ENCODE measurements at places on chromosomes 7 and 10.

GRCh38 chr7:148485618-148486017 is 104.9 kb upstream of the C7orf33 start:
- no peak for DNase-seq

- DNase-seq = no peak
Measured at GRCh38 chr10:95457319-95457886, 103.8 kb downstream of the SORBS1 start.

GRCh38 chr10:77566914-77567566 is 70.6 kb downstream of the KCNMA1 start:
- DNase-seq = no peak

- DNase-seq = no peak
Measured at GRCh38 chr10:59654007-59654406, 55.6 kb downstream of the SLC16A9 start.

GRCh38 chr10:129275886-129276285 is 191.2 kb upstream of the MGMT start:
- no peak for DNase-seq

GRCh38 chr10:60140651-60141632 is 234.6 kb upstream of the CCDC6 start:
- DNase-seq = no peak

- no peak for DNase-seq
Measured at GRCh38 chr10:42827201-42827600, 44.6 kb downstream of the BMS1 start.

- DNase-seq = no peak
Measured at GRCh38 chr10:17381502-17382142, 72.8 kb downstream of the ST8SIA6 start.

DNA sequence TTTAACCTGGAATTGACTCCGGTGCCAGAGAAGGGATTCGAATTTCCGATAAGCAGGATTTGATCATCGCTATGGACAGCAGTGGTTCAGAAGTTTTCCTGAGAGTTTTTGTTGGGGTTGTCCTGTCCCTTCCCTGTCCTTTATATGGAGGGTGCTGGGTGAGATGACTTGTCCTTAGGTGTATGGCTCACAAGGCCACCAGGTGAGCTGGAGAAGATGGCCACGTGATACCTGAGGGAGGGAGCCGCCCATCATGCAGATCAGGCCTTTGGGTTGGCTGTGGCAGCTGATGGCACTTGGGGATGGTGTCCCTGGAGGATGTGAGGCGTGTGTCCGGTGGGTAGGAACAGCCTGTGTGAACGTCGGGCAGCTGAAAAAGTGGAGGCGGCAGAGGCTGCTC is 187.7 kb downstream of the PTPN20 start:
- DNase-seq = no peak

GRCh38 chr7:130124711-130125110 is 54.4 kb downstream of the KLHDC10 start:
- DNase-seq = no peak

- DNase-seq = no peak
Measured at GRCh38 chr10:110368556-110368955, 63.8 kb upstream of the SMNDC1 start.
